ENCODE measurements at places on chromosomes 11 and 22.

DNA sequence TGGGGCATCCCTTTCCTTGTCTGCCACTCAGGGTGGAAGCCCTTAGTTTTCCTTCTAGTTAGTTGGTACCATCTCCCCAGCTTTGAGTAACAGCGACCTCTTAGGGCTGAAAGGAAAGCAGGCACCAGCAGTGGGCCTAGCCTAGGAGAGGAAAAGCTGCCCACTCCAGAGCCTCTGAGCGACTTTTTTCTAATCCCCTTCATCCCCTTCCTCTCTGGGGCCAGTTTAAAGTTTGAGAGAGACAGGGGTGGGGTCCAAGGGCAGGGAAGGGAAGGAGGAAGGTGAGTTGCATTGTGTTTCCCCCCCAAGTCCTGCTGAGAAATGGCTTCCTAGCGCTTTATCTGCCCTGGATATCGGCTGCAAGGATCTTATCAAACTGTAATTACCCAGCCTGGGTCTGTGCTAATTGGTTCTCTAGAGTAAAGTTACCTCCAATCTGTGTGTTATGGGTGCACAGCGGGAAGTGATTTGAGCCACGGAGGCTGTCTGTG lies 573.9 kb upstream of the CADM1 start:
- no peak for DNase-seq

- DNase-seq: no peak
These were observed 700 bp upstream of the DEPDC5 start for GRCh38 chr22:31753005-31753633.

GRCh38 chr22:25566898-25567235 lies 2.4 kb downstream of the GRK3 start:
- DNase-seq: peak; percentile 91

DNA sequence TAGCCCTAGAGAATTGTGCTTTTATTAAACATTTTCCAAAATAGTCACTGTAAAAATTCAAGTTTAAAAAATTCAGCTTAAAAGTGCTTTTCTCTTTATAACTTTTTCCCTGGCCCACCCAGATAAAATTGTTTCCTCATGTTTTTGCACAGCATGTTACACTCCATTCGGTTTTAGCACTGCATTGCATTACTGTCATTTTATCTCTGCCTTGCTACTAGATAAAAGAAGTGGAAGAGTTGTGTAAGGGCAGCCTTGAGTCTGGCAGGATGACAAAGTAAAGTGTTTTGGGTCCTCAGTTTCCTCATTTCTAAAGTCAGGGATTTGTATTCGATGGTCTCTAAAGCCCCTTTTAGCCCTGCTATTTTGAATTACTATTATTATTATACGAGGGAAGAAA lies 99.8 kb downstream of the ATM start:
- no peak for DNase-seq

- DNase-seq: no peak
These were observed 37.6 kb downstream of the ART5 start for GRCh38 chr11:3604167-3604566.

DNA sequence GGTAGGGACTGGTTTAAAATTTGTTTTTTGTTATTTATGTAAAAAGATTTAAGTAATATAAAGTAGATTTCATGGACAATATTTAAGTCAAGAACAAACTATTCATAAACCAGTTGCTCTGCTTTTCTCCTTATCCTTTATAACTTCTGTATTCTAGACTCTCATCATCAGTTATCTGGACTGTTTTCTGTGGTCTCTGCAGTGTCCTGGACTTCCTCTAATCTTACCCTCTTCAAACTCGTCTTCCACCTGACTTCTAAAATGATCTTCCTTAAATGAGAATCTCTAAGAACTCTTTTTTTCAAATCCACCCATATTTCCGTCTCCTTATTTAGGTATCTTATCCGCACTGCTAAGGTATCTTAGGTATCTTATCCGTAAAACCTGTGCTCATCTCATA lies 8.1 kb downstream of the RRM1 start:
- DNase-seq: no peak

- DNase-seq: no peak
These were observed 15.6 kb downstream of the OVCH2 start for GRCh38 chr11:7690648-7691047.

DNA sequence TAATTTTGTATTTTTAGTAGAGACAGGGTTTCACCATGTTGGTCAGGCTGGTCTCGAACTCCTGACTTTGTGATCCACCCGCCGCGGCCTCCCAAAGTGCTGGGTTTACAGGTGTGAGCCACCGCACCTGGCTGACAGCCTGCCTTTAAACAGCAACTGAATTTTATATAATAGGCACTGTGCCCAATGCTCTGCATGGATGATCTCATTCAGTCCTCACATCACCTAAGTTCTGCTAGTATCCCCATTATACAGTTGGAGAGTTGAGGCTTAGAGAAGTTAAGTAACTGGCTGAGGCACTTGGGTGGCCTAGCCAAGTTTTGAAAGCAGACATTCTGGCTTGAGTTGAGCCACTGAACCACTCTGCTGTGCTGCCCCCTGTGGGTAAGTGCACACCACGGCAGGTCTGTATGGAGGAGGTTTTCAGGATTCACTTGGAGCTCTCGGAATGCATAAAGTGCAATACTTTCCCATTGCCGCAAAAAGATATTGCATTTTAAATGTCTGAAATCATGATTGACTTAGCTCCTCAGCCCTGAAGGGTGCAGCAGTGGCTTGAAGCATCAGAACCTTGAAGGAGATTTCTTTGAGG lies 112.4 kb downstream of the LDLRAD3 start:
- peak; percentile 28 for DNase-seq

- DNase-seq: no peak
These were observed 102.8 kb downstream of the EXT2 start for GRCh38 chr11:44198146-44198724.

DNA sequence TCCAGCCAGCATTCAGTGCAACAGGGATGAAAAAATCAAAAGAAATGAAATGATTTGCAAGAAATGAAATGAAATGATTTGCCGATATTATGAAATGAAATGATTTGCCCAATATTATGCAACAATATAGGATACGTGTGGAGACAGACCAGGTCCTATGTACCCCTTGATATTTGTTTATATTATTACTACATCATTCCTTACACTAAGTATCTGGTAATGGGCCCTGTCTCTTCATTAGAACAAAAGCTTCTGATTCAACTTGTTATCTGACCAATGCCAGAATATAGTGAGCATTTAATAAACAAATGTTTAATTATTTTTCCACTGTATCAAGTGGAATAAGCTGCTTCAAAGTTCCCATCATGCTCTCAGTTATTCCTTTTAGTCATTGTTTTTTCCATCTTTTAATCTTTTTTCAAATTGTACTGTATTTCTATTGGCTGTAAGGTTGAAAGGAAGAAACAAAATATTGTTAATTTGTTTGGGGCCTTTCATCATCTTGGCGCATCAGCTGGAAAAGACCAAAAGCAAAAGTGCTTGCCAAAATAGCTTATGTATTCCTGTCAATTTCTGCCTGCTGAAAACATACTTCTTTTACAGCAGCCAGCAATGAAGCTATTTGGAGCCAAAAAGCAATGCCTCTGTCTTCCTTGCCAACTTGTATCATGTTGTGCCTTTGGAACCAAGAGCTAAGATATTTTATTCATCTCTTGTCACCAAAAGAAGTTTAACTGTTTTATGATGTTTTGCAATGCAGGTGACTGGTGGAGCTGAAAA lies 2314.9 kb downstream of the LRRC4C start:
- DNase-seq: no peak

- DNase-seq: no peak
These were observed 6.9 kb downstream of the MCAT start for GRCh38 chr22:43136255-43136654.

- DNase-seq: peak; percentile 4
These were observed 101.0 kb downstream of the PTPRJ start for GRCh38 chr11:48081151-48082010.

DNA sequence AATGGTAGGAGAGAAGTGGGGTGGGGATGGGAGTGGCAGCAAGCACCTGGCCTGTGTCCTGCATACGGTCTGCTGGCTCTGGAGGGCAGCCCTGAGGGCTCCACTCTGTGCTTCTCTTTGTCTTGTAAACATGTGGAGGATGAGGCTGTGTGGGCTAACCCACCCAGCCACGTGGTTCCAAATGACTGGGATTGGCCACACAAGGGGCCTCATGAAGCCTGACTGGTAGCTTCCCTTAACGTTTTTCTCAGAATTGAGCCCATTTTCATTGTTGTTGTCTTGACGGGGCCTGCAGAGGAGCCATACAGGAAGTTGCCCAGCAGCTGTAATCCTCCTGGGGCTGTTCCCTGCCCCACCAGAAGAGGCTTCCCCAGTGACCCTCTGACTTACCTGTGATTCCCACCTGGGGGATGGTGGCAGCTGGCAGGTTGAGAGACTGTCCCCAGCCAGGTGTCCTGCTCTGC lies 18.0 kb downstream of the DERL3 start:
- no peak for DNase-seq

- no peak for DNase-seq
These were observed 203.7 kb downstream of the FAM181B start for GRCh38 chr11:82529936-82530335.

DNA sequence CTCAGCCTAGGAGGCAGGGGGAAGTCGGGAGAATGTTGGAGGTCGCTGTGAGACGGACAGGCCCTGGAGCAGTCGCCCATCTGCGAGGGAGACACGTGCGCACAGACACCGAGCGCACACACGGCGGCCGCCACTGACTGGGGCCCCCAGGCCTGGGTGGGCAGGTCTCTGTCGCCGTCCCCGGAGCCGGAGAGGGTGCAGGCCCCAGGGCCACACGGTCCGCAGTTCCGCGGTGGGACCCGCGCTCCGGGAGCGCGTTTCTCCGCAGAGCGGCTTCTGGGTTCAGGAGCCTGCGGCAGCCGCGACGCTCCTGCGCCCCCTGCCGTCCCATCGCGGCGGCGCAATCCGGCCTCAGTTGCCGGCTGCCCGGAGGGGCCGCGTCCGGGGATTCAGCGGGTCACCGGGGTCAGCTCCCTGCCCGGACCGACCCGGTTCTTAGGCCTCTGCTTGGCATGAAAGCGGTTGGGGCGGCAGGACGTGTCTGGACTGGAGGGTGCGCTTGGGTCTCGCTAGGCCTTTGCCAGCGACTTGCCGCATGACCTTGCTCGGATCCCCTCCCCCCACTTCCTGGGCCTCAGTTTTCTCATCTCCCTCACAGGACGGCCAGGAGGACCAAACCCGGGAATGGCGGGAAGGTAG lies 31.2 kb downstream of the PDE2A start:
- no peak for DNase-seq

- DNase-seq: no peak
These were observed 130.6 kb downstream of the SPATA19 start for GRCh38 chr11:133714471-133715375.

GRCh38 chr11:99571094-99571493 lies 550.3 kb downstream of the CNTN5 start:
- DNase-seq: no peak

GRCh38 chr22:27239520-27239919 lies 562.0 kb downstream of the MN1 start:
- DNase-seq: no peak

GRCh38 chr11:115267238-115267781 lies 236.9 kb downstream of the CADM1 start:
- DNase-seq: no peak

GRCh38 chr22:28116219-28116673 lies 197.2 kb upstream of the PITPNB start:
- no peak for DNase-seq

- no peak for DNase-seq
These were observed 31.5 kb downstream of the CD44 start for GRCh38 chr11:35170503-35170902.

- DNase-seq: no peak
These were observed 5.7 kb upstream of the SIDT2 start for GRCh38 chr11:117172724-117173421.

- no peak for DNase-seq
These were observed 19.0 kb upstream of the LMO1 start for GRCh38 chr11:8282631-8283030.

GRCh38 chr11:75328426-75329277 lies 22.8 kb downstream of the ARRB1 start:
- peak; percentile 50 for DNase-seq

DNA sequence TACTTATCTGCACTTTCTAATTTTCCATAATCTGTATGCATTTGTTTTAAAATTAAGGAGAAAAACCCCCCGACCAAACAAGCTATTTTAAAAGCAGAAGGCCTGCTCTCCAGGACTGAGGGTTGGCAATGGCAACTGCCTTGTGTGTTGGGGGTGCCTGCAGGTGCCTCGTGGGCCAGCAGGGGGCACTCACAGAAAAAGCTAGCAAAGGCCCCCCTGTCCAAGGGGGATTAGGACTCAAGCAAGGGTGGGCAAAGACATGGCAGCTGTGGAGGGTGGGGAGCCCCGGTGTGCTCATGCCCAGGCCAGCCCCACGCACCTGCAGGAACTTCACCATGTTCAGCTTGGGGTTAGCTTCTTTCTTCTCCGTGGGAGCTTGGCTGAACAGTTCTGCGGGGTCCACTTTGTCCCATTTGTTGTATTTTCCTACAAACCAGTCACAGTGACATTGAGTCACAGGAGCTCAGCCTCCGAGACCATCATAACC lies 10.3 kb downstream of the TOP3B start:
- peak; percentile 41 for DNase-seq

DNA sequence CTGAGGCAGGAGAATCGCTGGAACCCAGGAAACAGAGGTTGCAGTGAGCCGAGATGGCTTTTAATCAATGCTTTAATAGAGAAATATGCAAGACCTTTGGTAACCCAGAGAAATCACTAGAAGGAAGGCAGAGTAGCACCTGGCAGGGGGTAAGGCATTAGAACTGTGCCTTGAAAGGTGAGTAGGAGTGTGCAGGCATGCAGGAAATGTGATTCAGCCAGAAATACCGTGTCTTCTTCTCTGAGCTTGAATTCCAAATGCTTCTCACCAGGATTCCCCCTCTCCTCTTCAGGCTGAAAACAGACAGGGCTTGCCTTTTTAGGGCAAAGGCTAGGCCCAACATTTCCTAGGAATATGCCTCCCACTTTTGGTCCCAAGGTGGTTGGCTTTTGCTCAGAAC lies 51.0 kb downstream of the OR4D9 start:
- DNase-seq: no peak

DNA sequence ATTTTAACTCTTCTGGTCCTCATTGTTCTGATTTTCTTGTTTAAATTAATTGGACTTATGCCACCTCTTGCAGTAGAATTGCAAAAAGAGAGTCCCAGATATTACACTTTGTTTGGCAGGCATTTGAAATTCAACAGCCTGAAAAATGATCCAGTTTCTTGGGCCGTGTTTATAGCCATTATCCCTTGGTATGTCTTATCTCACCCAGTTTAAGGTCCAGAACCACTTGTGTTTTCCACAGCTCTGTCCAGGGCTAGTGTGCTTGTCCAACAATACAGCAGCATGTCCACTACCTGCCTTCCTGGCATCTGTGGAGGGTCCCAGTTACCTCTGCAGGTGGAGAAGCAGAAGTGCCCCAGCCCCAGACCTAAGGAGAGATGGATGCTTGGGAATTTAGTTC lies 397.4 kb downstream of the SOX6 start:
- no peak for DNase-seq

DNA sequence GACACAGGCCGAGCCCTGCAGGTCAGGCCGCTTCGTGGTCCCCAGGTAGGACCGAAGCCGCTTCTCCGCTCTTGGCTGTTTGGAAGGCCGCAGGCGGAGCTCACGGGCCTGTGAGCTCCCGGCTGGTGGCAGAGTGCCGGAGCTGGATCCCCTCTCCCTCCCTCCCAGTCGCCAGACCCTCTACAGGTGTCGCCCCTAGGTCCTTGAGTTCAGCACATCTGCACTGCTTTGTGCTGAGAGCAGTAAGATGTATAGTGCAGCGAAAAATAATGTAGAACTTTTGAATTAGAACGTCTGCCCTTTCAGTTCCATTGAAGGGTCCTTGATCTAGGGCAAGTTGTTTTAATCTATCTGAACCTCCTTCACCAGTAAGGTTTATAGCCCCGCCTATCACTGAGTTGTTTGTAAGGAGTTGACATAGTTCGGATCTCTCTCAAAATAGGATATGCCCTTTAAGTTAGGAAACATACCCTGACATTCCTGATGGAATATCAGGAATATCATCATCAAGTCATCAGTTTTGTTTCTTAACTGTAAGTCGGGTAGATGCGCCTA lies 419 bp downstream of the ANKRD49 start:
- DNase-seq: no peak

All from AML-193 (cell line).